ENCODE measurements at places on chromosomes 5 and 9.

DNA sequence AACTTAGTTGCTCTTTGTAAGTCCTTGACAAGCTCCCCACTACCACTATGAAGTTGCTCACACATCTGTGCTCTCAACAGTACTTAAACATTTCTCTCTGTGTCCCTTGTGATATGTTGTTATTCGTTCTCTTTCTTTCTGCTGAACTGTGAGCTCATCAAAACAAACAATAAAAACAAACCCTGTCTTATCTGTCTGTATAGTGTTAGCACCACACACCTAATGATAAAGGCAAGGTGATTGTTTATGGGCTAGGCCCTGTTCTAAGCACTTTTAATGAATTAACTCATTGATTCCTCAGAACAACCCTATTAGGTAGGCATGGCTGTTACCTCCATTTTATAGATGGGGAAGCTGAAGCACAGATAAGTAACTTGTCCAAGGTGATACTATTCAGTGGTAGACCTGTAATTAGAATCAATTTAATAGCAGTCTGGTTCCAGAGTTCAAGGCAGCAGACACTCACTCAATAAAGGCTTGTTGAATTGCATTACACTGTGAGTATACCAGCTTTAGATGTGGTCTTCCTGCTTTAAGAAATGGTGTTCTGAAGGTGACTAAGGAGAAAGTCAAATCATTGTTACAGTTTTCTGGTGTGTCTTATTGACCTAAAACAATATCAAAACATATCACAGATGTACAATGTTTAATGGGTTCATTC lies 153.6 kb upstream of the ELL2 start:
- no peak for DNase-seq

GRCh38 chr5:131462454-131462853 lies 172.6 kb downstream of the RAPGEF6 start:
- DNase-seq = no peak

GRCh38 chr9:136654820-136655535 lies 7.7 kb upstream of the EGFL7 start:
- no peak for DNase-seq

DNA sequence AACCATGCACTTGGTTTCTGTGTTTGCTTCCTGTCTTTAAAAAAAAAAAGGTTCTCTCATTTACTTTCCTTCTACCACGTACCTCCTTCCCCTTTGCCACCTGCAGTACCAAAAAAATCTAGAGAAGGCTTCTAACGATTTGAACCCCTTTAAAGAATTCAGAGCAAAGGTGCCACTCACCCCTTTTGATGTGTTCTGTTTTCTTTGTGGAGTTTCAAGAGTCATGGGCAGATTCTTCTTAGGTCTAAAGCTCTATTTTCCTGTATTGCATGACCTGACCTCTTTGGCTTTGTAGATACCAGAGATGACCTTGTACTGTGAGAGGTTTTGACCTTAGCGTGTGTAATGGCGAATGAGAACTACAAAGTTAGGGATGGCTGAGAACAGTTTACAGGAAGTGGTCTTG lies 29.0 kb downstream of the TXNDC8 start:
- DNase-seq = peak; percentile 16

GRCh38 chr5:1152771-1153282 lies 41.0 kb upstream of the SLC12A7 start:
- no peak for DNase-seq

DNA sequence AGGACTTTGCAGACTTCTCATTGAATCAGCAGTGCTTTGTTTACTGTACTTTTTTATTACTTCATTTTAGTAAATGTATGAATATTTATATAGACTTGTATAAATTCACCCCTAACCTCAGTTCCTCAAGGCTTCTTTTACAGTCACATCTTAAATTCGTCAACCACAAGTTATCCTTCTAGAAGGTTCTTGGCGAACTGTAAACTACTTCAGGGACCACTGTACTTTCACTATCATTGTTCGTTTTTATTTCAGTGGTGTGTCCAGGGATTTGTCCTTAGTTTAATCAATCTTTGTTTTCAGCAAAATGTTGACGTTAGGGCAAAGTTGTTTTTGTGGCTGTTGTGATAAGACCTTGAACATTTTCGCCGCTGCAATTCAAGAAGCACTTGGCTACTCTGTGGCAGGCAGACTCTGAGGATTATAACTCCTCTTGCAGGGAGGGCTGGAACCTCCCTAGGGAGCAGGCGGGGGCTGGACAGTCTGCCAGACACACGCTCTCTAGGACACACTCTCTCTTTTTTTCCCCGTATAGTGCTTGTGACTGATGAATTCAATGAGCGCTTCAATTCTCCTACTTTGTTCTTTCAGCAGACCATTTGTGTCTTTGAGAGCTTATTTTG lies 252.8 kb downstream of the FBXL7 start:
- no peak for DNase-seq

DNA sequence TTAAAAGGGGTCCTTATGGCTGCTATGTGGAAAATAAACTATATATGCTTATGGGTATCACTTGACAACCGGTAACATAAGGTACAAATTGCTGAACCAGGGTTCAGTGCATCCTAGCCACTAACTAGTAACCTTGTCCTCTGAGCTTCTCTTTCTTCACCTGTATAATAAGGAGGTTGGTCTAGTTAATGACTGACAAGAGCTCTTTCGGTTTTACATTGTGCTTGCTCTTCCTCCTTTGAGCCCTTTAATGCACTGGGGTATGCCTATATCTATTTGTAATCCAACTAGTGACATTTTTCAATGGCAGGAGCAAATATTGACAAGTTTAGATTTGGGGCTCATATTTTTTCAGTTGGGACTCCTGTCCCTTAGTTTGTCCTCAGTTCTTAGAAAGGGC lies 66.1 kb downstream of the NPR3 start:
- no peak for DNase-seq

DNA sequence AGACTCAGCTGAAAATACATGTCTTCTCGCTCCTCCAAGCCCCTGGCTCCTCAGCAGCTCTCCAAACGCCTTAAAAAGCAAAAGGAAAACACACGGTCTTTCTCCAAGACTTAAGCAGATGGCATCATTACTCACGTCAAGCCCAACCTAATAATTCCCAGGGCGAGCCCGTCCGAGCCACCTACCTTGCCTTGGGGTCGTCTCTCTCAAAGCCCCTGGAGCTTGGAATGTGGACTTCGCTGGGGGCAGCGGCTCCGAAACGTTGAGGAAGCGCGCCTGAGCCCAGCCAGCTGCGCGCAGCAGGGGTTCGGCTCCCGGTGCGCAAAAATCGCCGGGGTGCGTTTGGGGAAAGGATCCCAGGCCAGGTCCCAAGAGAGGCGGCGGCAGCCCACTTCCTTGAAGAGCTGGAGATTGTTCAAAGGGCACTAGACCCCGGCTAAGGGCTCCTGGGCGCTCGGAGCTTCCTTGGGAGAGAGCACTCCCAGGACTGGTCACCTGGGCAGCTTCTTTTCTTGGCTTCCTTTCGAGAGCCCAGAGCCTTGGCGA lies 395 bp downstream of the DRD1 start:
- DNase-seq = no peak

DNA sequence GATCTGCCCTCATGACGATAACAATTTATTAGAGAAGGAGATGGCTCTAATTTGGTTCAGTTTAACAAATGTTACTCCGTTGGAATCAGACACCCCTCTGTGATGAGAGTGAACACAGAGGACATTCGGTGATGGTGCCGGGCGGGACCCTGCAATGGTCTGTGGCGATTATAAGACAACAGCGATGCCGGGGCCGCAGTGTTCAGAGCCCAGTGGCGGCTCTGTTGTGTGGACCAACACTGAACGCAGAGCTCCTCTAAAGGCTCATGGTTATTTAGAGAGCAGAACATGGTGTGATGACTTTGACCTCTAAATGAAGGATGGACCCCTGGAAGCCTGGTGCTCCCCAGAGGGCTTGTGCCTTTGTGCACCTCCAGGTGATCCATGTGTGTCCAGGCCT lies 21.2 kb downstream of the UBE2QL1 start:
- no peak for DNase-seq

DNA sequence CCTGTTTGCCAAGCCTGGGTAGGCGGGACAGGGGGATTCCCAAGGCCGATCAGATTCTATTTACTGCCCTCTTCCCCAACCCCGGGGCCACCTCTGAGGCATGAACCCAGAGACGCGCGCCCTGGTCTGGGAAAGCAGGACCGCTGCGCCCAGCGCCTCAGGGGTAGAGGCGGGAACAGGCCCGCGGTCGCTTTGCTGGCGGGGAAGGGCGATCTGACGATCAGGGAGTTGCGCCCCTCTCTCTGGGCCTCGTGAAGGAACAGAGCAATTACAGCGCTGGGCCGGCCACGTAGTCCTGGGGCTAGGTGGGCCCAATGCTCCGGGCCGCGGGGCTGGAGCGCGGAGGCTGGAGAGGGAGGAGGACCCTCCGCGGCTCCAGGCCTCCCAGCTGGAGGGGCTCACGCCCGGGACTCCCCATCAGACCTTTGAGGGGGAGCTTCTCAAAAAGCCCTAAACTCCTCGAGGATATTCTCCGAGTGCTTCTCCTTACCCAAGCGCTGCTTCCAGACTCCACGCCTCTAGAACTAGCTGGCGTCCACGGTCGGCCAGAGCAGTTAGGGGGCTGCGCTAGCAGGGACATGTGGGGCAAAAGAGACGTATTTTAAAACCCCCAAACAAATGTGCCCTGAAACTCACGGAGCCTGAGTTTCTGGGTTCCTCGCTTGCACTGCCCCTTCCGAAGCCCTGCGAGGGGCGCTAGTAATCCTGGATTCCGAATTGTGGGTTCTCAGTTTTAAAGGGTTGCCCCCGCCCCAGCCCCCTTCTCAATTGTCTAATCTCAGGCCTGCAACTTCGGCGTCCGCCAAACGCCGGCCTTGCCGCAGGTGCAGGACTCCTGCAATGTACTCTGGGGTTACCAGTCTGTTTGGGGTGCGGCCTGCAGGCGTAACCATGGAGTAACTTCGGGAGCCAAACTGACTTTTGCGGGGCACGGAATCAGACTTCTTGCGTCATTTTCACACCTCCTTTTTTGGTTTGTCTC lies 57.6 kb downstream of the TMEM174 start:
- DNase-seq = no peak

- no peak for DNase-seq
These were observed 573.9 kb downstream of the ZNF608 start for GRCh38 chr5:124172389-124173003.

DNA sequence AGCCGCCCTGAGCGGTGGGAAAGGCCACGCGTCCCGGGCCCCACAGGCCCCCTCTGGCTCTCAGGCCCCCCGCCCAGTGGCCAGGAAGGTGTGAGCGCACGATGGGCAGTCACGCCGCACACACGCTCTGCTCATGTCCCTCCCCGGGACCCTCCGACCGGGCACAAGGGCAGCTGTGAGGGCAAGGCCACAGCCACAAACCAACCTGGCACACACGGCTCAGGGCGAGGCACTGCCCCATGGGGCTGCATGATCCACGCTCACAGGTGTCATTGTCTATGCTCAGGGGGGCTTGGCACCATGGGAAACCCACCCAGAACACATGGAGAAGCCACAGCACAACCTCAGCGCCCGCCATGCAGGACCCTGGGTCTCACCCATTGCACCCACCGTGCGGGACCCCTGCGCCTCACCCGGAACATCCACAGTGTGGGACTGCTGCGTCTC lies 51.3 kb downstream of the SLC12A7 start:
- DNase-seq = no peak

- DNase-seq = peak; percentile 79
These were observed 108.9 kb upstream of the LHFPL2 start for GRCh38 chr5:78757269-78758053.

GRCh38 chr5:130893006-130893405 lies 272.1 kb downstream of the HINT1 start:
- no peak for DNase-seq

GRCh38 chr5:145701404-145701803 lies 133.7 kb downstream of the PRELID2 start:
- DNase-seq = no peak

GRCh38 chr9:106321394-106322180 lies 541.4 kb upstream of the ZNF462 start:
- DNase-seq = no peak

DNA sequence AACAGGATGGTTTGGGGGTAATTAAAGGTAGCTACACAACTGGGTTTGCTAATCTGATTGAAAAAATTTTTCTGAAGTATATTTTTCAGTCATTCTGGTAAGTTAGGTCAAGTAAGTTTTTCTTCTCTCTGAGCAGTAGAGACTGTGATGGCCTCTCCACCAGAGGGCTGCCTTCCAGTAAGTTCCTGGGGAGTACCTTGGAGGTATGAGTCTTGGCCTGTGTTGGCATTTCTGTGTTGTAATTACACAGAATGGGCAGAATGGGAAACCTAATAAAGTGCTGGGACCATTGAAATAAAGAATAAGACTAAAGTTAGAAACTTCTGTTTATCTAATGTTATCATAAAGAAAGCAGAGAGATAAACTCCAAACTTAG lies 430.8 kb downstream of the ARHGEF28 start:
- peak; percentile 40 for DNase-seq

DNA sequence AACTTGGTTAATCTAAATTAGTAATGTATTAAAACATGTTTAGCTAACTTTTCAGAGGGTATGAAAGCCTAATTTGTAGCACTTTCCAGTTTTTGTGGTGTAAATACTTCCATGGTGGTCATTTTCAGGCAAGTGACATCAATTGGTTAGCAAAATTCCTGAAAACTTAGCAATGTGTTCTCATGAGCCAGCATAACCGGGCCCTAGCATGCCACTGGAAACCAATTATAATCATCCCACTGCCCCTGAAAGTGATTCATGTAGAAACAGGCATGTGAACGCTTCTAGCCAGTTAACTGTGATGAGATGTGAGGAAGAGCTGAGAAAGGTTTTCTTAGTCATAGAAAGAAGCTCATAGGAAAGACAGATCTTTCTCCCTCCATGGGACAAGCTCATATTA lies 417.2 kb downstream of the TLR4 start:
- DNase-seq = no peak

DNA sequence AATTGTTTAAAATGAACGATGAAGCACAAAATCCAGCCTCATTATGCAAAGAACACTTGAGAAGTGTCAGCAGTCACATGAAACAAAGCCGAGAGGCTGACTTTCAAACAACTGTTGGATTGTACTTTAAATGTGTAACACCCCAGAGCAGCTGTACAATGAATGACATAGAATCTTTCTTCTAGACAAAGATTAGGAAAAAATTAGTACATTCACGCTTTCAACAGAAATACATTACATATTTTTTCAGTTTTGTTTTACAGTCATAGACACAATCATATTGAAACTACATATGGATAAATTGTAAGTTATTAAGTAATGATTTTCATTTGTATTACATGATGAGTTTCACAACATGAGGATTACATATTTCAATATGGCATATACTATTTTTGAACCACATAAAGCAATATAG lies 10.6 kb upstream of the AGXT2 start:
- DNase-seq = peak; percentile 8

GRCh38 chr5:166032601-166033000 lies 2258.8 kb upstream of the WWC1 start:
- no peak for DNase-seq

- DNase-seq = no peak
These were observed 114.1 kb downstream of the CDK5RAP2 start for GRCh38 chr9:120465685-120466407.
